ENCODE measurements at places on chromosomes 1 and 21.

GRCh38 chr1:24987875-24988557 is 57.9 kb upstream of the RUNX3 start:
- DNase-seq, result no peak

DNA sequence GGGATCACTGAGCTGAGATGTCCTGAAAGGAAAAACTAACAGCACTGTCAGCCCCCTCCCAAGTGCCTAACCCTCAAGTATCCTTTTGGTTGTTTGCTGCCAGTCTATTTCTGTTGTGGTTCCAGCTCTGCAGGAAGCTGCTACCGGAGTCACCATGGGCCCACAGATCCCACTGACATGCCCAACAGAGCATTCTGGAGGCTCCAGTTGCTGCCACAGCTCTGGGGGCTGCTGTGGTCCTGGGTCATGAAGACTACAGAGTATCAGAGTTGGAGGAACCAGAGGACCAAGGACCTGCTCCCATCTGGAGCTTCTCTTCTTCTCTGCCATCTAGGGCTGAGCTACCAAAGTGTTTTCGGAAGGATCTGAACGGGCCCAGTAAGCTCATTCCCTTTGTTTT is 910 bp downstream of the LCE3A start:
- DNase-seq, result no peak

- DNase-seq, result no peak
Observed at GRCh38 chr1:164311377-164311776, 247.6 kb upstream of the PBX1 start.

GRCh38 chr1:109873278-109874175 is 37.1 kb upstream of the CSF1 start:
- DNase-seq, result peak; percentile 1

DNA sequence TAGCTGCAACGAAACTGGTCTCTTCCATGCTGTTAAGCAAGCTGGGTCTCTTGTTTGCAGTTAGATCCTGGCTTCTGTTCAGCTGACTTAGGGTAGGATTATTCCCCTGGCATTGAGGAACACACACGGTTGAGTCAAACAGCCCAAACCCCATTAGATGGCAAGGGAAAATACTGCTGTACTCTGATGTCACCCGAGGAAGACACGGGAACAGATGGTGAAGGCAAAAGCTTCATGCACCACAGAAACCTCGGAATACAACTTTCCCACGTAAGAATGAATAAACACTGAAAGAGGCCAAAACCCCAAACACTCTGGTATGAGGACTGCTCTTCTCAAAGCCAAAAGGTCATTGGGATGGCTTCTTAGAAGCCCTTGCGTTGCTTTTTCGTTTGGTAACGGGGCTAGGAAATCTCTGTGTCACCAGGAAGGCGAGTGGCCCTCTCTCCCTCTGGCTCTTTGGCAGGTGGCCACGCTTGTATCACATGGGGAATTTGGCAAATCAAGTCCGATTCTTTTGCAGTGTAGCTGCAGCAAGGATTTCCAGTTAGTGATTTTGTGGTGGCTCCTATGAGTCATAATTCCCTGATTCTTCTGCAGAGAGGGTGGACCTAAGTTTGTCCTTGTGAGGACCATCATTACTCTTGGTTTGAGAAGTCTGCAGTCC is 16.7 kb upstream of the LYST start:
- DNase-seq, result peak; percentile 92

DNA sequence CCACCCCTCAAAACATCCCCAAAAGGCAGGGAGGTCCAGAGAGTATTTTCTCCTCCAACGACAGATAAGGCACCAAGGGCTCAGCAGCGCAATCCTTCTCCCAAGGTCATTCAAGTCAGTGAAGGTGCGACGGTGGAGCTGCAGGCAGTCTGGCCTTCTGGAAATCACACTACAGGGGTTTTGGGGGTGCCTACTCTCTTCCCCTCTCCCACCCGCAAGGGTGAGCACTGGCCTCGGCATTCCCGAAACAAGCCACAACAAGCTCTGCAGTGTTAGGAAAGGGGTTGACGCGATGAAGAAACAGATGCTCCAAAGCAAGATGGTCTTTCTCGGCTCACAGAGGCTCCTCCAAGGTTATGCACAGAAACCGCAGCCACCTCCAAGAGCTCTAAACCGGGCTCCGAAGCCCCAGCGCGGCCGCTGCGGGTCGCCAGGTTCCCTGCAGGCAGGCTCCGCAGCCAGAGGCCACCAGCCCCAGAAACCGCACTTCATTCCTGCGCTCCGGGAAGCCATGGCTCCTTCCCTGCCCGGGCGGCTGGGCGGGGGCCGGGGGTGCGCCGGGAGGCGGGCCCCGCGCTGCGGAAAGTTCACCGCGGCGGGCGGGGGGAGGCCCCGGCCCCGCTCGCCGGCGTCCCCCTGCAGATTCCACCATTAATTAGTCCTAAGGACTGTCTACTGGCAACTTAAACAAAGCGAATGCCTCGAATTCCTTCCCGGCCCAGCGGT is 1.1 kb downstream of the LUZP1 start:
- DNase-seq, result peak; percentile 52

DNA sequence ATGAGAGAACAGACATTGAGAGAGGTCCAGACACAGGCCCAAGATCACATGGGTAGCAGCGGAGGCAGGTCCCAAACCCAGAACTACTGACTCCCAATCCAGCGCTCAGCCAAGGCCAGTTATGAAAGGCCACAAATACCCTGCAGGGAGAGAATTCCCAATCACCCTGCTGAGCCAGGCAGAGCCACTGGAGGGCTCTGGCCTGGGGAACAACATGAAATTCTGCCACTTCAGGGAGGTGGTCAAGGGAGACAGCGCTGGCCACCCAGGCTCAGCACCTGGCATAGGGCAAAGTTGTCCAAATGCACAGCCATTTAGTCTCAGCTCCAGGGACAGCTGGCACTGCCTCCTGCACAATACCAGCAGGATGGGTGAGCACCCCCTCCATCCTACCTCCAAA is 27.5 kb downstream of the SLC9A1 start:
- no peak for DNase-seq
